Renal pelvis (tissue), 12 donors: ENCODE measurements at places on chromosomes 12 and 14.

DNA sequence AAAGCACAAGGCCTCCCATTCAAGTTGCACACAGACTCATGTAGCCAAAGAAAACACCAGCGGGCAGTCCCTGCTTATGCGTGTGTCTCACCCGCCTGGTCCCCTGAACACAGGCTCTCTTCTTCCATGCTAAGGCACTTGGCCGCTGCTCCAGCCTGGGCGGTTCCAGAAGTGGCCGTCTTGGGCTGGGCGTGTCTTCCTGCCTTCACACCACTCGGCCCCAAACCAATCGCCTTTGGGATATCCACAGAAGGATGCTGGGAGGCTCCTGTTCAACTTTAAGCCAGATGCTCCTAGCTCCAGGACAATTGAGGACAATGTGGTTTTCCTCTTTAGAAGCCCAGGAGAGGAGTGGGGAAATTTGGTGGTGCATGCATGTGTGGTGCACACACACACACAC, 2.2 kb downstream of the SCARB1 start:
- no peak for DNase-seq

GRCh38 chr14:73752297-73752992, 38.3 kb upstream of the PNMA1 start:
- no peak for DNase-seq

GRCh38 chr14:104253223-104253822, 114.9 kb downstream of the KIF26A start:
- DNase-seq, result no peak

- no peak for DNase-seq
Measured at GRCh38 chr12:123591702-123592481, 7.5 kb downstream of the TMED2 start.

GRCh38 chr14:94539181-94539580, 22.1 kb upstream of the SERPINA4 start:
- no peak for DNase-seq

DNA sequence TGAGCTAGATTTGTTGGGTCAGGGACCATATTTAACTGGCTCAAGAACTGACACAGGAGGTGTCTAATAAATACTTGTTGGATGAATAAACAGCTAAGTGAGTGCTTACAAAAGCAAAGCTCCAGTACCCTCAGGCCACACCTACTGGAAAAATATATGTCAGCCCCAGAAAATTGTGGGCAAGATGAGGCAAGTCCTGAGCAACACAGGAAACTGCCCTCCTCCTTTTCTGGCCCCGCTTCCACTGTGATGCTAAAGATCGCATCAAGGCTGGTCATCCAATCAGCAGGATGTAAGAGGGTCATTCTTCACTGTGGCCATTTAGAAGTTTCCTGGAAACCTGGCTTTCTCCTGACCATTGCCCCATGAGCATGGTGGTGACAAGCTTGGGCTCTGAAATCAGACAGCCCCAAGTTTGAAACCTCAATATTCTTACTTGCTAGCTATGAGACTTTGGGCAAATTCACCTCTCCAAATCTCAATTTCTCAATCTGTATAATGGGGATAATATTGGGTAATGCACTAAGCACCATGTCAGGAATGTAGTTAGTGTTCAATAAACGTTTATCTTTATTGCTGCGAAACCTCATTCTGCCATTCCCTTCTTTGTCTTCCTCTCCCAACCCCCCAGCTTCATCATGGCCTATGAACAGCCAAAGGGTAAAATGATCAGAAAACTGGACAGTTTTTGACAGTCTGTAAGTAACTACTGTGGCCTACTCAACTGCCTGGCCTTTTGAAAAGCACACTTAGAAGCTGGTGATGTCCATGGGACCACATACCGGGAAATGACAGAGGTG, 139.3 kb upstream of the PZP start:
- DNase-seq, result no peak

- no peak for DNase-seq
Measured at GRCh38 chr12:91191513-91192111, 9.0 kb upstream of the DCN start.

DNA sequence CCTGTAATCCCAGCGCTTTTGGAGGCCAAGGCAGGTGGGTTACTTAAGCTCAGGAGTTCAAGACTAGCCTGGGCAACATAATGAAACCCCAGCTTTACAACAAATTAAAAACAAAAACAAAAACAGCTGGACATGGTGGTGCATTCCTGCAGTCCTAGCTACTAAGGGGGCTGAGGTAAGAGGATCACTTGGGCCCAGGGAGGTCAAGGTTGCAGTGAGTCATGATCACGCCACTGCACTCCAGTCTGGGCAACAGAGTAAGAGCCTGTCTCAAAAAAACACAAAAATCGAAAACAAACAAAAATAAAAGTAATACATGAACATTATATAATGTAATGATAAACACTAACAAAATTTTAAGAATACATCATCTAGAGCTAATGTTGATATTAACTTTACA, 46.2 kb upstream of the GRIP1 start:
- DNase-seq, result no peak

- no peak for DNase-seq
Measured at GRCh38 chr12:89665556-89665955, 43.1 kb downstream of the ATP2B1 start.

- peak; percentile 64 for DNase-seq
Measured at GRCh38 chr14:76386944-76387782, 11.2 kb downstream of the ESRRB start.

GRCh38 chr12:19158923-19159322, 29.4 kb downstream of the PLEKHA5 start:
- DNase-seq, result no peak

GRCh38 chr12:114013575-114014345, 47.6 kb upstream of the RBM19 start:
- no peak for DNase-seq

DNA sequence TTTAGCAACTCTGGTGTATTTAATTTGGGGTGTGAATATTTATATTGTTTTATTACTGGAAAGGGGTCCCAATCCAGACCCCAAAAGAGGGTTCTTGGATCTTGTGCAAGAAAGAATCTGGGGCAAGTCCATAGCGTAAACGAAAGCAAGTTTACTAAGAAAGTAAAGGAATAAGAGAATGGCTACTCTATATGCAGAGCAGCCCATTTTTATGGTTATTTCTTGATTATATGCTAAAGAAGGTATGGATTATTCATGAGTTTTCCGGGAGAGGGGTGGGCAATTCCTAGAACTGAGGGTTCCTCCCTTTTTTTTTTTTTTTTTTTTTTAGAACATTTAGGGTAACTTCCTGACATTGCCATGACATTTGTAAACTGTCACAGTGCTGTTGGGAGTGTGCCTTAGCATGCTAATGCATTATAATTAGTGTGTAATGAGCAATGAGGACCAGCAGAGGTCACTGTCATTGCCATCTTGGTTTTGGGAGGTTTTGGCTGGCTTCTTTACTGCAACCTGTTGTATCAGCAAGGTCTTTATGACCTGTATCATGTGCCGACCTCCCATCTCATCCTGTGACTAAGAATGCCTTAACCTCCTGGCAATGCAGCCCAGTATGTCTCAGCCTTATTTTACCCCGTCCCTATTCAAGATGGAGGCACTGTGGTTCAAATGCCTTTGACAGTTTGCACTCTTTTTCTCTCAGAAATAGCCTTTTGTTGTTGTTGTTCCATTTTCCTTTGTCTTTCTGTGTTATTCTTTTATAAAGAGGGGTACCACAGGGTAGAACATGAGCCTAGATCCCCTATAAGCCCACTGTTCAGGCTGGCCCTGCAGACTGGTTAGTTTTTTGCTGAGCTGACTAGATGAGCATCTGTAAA, 75.5 kb upstream of the DCD start:
- no peak for DNase-seq

- no peak for DNase-seq
Measured at GRCh38 chr14:24196071-24197055, 1.1 kb upstream of the TM9SF1 start.
